ENCODE measurements at places on chromosomes 12 and 14.

GRCh38 chr14:99158646-99159165 lies 113.3 kb downstream of the BCL11B start:
- no peak for DNase-seq

DNA sequence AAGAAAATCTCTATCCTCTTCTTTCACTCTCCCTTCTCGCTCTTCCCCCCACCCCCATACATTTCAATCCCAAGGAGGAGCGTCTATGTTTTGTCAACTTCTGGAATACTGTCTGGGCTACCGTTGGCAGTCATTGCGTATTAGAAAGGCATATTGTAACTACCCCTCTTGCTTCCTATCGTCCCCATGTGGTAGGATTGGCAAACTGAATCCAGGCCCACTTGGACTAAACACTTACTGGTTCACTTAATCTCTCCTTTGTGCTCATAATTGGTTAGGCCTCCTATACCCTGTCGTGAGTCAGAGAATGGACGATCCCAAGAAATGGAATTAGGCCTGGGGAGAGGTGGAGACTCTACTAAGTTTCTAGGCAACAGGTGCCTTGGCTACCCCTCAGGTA lies 68.8 kb upstream of the SLC8A3 start:
- no peak for DNase-seq

- no peak for DNase-seq
Measured at GRCh38 chr12:67356380-67356774, 87.2 kb downstream of the CAND1 start.

DNA sequence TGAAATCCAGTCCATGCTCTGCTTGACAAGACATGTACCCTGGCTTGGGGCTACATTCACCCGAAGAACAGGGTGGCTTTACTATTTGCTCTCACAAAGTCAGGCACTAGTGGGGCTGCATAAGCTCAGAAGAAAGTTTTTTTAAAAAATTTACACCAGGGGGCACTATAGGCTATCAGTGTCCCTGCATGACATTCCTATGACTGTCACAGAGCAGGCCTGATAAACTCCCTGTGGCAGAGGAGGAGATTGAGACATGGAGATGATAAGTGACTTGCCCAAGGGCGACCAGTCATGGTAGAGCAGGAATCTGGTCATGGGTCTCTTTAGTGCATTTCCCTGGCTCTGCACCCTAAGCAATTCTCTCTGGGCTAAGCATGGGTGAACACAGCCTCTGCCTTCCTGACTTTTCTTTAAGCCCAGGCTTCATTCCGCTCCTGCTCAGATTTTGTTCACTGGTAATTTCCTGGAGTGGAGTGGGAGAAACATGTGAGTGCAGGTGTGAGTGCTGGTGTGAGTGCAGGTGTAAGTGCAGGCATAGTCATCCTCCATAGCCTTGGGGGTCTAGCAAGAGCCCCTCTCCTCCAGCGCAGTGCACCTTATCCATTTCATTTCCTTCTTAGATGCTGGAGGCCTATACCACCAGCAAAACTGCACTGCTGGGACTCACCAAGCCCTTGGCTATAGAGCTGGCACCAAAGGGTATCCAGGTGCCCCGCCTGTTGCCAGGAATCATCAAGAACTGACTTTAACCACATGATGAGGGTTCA lies 91.6 kb downstream of the DHRS2 start:
- no peak for DNase-seq

DNA sequence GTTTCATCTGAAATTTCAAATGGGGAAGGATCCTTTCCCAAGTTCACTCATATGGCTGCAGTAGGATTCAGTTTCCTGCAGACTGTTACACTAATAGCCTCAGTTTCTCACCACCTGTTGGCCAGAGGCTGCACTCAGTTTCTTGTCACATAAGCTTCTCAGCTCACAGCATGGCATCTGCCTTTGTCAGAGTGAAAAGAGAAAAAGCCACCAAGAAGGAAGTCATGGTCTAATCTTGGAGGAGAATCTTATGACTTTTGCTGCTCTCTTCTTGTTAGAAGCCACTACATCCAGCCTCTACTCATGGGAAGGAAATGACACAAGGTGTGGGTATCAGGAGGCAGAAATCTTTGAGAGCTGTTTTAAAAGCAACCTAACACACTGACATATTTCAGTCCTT lies 39.4 kb upstream of the BTG1 start:
- no peak for DNase-seq

DNA sequence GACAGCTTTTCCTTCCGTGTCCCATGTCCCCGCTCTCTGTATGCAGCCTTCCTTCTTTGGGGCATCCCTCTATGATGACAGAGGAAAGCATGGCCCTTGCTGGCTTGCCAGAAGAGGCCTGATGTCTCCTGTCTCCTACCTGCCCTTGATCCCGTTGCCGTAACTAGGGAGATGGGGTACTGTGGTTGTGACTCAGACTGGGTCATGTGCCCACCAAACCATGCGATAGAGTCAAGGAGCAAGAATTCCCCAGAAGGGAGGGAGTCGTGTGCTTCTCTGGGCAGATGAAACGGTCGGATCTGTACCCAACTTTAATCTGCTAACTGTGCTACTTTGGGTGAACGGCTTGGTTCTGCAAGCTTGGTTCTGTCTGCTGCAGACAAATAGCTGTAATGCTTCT lies 99.1 kb upstream of the DYNC1H1 start:
- no peak for DNase-seq

GRCh38 chr12:111181143-111181726 lies 187.7 kb downstream of the PHETA1 start:
- DNase-seq, result no peak

GRCh38 chr12:45427042-45427441 lies 211.1 kb downstream of the ANO6 start:
- no peak for DNase-seq

DNA sequence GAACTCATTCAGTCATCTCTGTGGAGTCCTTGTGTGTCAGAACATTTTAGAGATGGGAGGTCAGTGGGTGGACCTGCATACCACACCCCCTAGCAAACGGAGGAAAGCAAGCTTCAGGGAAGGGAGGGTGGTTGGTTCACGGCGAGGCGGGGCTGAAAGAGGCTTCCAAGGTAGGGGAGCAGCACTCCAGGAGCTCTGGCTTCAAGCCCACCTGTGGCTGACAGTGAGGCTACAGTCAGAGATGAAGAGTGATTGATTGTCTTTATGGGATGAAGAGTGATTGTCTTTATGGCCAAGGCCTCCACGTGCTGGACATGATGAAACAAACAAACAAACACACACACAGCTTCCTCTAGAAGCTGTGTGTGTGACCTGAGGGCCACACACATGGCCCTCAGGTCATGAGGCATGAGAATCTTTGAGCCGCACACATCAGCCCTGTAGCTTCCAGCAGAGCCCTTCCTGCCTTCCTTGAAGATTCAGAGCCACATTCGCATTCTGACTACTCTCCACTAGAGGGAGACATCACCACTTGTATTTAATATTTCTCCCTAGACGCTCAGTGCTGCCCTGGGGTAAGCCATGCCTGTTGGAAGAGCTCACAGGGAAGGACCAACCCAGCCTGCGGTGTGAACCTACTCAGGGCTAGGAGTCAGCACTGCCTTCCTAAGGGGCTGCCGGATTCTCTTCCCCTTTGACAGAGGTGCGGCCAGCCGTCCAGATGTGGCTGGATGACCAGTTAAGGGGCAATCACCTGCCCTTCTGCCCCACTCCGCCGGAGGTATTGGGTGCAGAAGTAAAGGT lies 54.4 kb upstream of the KCNA1 start:
- DNase-seq, result peak; percentile 32

DNA sequence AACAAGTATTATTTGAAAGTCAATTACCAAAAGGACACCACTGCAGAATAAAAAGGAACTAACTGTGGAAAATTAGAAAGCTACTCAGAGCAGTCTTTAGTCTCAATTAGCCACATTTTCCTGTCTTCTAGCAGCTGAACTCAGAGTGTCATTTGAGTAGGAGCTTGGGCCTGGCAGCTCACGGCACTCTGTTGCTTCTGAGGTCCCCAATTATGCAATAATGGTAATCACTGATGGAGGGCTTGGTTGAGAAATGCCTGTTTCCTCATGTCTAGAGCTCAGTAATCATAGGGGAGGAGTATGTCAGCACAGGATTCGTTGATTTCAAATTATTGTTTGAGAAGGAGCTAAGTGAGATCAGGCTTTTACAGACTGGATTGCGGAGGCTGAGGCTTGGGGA lies 108.6 kb downstream of the VRK1 start:
- no peak for DNase-seq

- DNase-seq, result no peak
Measured at GRCh38 chr14:77219591-77219990, 38.0 kb downstream of the TMEM63C start.

DNA sequence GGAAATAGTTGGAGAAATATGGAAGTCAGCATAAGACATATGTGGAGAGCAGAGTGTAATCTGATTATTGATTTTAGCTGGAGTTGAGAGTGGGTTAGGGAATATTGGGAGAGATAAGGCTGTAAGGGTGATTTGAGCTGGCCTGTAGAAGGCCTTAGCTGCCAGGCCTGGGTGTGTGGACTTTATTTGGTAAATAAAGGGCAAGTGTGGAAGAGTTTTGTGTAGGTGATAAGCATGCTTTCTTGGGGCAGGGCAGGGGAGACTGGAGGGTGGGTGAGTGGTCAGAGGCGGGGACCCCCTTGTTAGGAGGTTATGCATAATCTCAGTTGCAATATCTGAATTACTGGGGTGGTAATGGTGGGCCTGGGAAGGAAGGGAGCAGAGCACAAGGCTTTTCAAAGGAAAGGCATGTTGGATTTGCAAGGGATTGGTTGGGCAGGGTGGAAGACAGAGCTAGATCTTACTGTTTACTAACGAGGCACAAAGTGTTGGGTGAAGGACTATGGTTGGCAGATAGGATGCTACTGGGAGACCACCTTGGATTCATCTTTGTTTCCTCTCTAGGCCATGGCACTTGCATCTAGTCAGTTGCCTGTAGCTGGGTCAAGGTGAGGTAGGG lies 5.5 kb downstream of the KHNYN start:
- DNase-seq, result no peak

- no peak for DNase-seq
Measured at GRCh38 chr12:129257524-129257923, 404.2 kb downstream of the GLT1D1 start.

DNA sequence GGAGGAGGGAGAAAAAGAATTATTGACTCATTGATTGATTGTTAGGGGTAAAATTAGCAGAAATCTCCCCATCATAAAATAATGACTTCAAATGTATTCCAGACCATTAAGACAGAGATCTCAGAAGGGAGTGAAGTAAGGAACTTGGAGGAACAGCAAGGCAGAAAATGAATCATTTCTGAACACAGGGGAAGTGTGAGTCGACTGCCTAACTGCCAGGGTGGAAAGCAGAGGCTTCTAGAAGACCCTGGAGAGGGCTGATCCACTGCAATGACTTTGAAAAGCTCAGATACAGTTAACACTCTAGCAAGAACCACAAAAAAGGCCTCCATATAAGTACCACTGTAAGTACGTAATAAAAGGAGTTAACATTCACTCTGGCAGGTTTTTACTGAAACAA lies 9.7 kb downstream of the GLTP start:
- no peak for DNase-seq

DNA sequence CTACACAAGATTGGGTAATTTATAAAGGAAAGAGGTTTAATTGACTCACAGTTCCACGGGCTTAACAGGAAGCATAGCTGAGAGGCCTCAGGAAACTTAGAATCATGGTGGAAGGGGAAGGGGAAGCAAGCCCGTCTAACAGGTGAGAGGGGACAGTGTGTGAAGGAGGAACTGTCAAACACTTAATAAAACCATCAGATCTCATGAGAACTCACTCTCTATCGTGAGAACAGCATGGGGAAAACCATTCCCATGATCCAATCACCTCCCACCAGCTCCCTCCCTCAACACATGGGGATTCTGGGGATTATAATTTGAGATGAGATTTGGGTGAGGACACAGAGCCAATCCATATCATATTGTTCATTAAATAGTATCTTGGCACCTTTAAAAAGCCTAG lies 56.1 kb downstream of the EPS8 start:
- no peak for DNase-seq

GRCh38 chr14:23119363-23120327 lies 590 bp upstream of the CEBPE start:
- DNase-seq, result no peak

DNA sequence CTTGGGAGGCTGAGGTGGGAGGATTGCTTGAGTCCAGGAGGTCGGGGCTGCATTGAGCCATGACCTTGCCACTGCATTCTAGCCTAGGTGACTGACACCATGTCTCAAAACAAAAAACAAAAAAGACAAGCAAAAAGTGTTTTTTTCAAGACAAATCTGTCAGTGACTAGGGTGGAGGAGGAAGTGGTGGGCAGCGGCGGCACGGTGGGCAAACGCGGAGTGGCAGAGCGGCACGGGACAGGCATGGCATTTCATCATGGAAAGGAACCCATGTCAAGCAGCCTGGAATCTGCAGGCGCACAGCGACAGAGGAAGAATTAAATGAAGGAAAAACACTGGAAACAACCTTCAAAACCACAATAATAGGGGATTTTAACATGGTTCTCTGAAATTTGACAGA lies 4.0 kb upstream of the BTBD6 start:
- no peak for DNase-seq

DNA sequence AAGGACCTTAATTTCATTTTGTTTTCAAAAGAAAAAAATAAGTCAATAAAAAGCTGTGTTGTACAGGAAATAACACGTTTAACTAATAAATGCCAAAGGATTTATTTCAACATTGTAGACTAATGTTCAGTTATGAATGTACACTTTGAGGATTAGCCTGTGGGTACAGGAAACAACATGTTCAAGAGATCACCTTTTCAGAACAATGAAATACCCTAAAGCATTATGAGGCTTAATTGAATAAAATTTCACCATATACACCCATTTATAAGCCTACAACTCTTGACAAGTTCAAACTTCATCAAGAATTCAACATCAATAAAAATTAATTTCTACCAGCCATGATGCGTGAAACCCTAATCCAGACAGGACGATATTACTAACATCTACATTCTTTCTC lies 56.6 kb upstream of the SLC6A15 start:
- DNase-seq, result no peak

- DNase-seq, result no peak
Measured at GRCh38 chr12:51792417-51792816, 56.1 kb downstream of the FIGNL2 start.

GRCh38 chr12:85575120-85576096 lies 260.8 kb downstream of the RASSF9 start:
- no peak for DNase-seq

- DNase-seq, result peak; percentile 7
Measured at GRCh38 chr12:62767946-62768345, 167.0 kb downstream of the PPM1H start.

DNA sequence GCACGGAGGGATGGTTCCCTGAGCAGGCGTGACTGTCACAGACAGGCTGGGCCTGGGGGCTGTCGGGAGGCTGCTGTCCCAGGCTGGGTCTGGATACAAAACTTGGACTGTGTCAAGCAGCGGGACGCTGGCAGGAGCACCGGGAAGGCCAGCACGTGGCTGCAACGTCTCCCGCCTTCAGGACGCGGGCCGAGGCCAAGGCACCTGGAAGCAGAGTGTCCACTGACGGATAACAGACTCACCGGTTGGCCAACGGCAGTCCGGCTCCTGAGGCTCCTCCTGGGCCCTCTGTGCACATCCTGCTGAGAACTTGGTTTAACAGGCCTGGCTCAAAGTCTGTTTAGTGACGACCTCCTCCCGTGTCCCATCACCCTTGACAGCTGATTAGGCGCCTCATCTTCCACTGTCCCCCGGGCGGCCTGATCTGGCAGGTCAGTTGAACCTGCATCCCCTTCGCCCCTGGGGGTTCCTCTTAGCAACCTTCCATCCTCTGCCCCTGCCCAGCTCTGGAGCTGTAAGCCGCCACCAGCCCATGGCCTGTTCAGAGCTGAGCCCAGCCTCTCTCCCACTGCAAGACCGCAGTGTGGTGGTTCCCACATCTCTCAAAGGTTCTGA lies 2.5 kb downstream of the XRCC3 start:
- no peak for DNase-seq

GRCh38 chr14:73761618-73762355 lies 47.6 kb upstream of the PNMA1 start:
- DNase-seq, result no peak

- DNase-seq, result no peak
Measured at GRCh38 chr12:1924996-1925683, 6.7 kb upstream of the CACNA2D4 start.

Data from stimulated activated CD4-positive, alpha-beta T cell treated with anti-CD3 and anti-CD28 coated beads, Interleukin-1b, Interleukin-23, amount 100 ng/mL, for 24 hours (primary cell).